Mononuclear cell (primary cell): ENCODE measurements at places on chromosomes 2 and 18. TPM values are rescaled to one million over a fixed set of nuclear protein-coding genes. Genes with fewer than 3 reads are reported as not detected.

Gene TMEM247
- total RNA-seq = not detected

Gene POLR1B
- total RNA-seq = 8.2 TPM

Gene ARHGAP25
- total RNA-seq = 28.2 TPM

Gene LRRC30
- total RNA-seq = not detected

Gene ZNF397
- 7.7 TPM for total RNA-seq

Gene C2orf80
- not detected for total RNA-seq

Gene ERBB4
- total RNA-seq = not detected

Gene RPIA
- 18.9 TPM for total RNA-seq

Gene CPO
- 0.21 TPM for total RNA-seq

Gene TNFAIP6
- total RNA-seq = 11.1 TPM

Gene SAG
- 0.21 TPM for total RNA-seq

Gene LRP2
- not detected for total RNA-seq

Gene HTR2B
- not detected for total RNA-seq

Gene UGT1A5
- total RNA-seq = not detected

Gene BOLL
- 0.10 TPM for total RNA-seq

Gene IL1A
- 23.4 TPM for total RNA-seq

Gene PFN4
- total RNA-seq = not detected

Gene OSBPL1A
- total RNA-seq = 4.2 TPM

Gene DLGAP1
- 0.42 TPM for total RNA-seq

Gene NABP1
- 103 TPM for total RNA-seq

Gene MSH6
- 30.9 TPM for total RNA-seq

Gene LCT
- total RNA-seq = 0.10 TPM

Gene ID2
- total RNA-seq = 717 TPM

Gene PPP4R1
- total RNA-seq = 104 TPM

Gene TRIM43
- total RNA-seq = not detected

Gene HOXD4
- 0.21 TPM for total RNA-seq

Gene TXNDC2
- 0.10 TPM for total RNA-seq

Gene LRP1B
- total RNA-seq = under 0.01 TPM

Gene CYBRD1
- 7.5 TPM for total RNA-seq

Gene GALNT3
- 20.4 TPM for total RNA-seq

Gene SULT1C2
- not detected for total RNA-seq

Gene RTTN
- 42.0 TPM for total RNA-seq

Gene UNC80
- total RNA-seq = not detected

Gene SERPINB4
- not detected for total RNA-seq

Gene MEIS1
- total RNA-seq = 4.9 TPM

Gene GRB14
- 2.0 TPM for total RNA-seq

Gene WNT6
- total RNA-seq = not detected

Gene ZNF521
- 1.0 TPM for total RNA-seq

Gene CTLA4
- 38.5 TPM for total RNA-seq

Gene ABCB6
- 1.3 TPM for total RNA-seq

Gene C2orf78
- not detected for total RNA-seq

Gene INSIG2
- 4.0 TPM for total RNA-seq

Gene PSMA8
- total RNA-seq = 0.42 TPM

Gene REG1B
- not detected for total RNA-seq

Gene CHST9
- 0.10 TPM for total RNA-seq

Gene UGT1A8
- total RNA-seq = not detected

Gene LIMS2
- 1.2 TPM for total RNA-seq

Gene TUBB8B
- not detected for total RNA-seq

Gene PLA2R1
- not detected for total RNA-seq

Gene FOXD4L1
- 0.10 TPM for total RNA-seq

Gene BMP10
- not detected for total RNA-seq

Gene SCN9A
- 0.63 TPM for total RNA-seq

Gene ALPP
- total RNA-seq = not detected

Gene HOXD13
- total RNA-seq = not detected

Gene FRZB
- total RNA-seq = under 0.01 TPM

Gene C2orf81
- total RNA-seq = 0.94 TPM

Gene IRS1
- 2.3 TPM for total RNA-seq

Gene OSR1
- total RNA-seq = 0.10 TPM

Gene DSG2
- total RNA-seq = 0.21 TPM

Gene FAM124B
- 1.6 TPM for total RNA-seq
